ENCODE measurements at places on chromosomes 6 and 20.
A peak's percentile ranks its signal among the peaks of the same experiment; 100 is the strongest.

DNA sequence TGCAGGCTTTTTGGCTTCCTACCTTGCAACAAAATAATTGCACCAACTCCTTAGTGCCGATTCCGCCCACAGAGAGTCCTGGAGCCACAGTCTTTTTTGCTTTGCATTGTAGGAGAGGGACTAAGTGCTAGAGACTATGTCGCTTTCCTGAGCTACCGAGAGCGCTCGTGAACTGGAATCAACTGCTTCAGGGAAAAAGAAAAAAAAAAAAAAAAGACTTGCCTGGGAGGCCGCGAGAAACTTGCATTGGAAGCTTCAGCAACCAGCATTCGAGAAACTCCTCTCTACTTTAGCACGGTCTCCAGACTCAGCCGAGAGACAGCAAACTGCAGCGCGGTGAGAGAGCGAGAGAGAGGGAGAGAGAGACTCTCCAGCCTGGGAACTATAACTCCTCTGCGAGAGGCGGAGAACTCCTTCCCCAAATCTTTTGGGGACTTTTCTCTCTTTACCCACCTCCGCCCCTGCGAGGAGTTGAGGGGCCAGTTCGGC lies 420 bp downstream of the SOX4 start:
- DNase-seq: no peak

GRCh38 chr6:107244082-107244741 lies 128.9 kb upstream of the BEND3 start:
- no peak for DNase-seq

GRCh38 chr20:47466213-47466612 lies 35.5 kb upstream of the NCOA3 start:
- DNase-seq: no peak

- no peak for DNase-seq
Measured at GRCh38 chr6:56850626-56851025, 104.3 kb upstream of the BEND6 start.

- DNase-seq: no peak
Measured at GRCh38 chr6:100454551-100455229, 10.0 kb downstream of the SIM1 start.

- DNase-seq: peak; percentile 86
Measured at GRCh38 chr6:169212897-169213813, 40.5 kb downstream of the THBS2 start.

DNA sequence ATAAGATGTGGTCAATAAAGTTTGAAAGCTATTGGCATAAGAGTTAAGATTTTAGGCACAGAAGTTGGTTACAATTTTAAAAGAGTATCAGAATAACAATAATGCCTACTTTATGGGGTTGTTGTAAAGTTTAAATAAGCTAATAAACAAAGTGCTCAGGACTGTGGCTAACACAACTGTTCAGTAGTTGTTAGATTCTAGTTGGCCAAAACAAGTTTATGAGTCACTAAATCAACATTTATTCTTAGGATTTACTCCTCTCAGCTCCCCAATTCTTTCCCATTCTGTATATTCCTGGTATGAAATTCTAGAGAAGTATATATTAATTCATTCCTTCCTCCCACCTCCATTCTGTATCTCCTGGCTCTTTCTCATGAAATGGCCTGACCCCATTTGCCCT lies 14.5 kb downstream of the RMND1 start:
- DNase-seq: no peak

- peak; percentile 94 for DNase-seq
Measured at GRCh38 chr20:37095599-37096414, at the start of gene RBL1. Gene RBL1, minus strand, starts transcription at chr20:37095997. Its CDS starts 69 bp downstream, at chr20:37095928.

GRCh38 chr20:32832664-32833063 lies 12.9 kb downstream of the MAPRE1 start:
- no peak for DNase-seq

DNA sequence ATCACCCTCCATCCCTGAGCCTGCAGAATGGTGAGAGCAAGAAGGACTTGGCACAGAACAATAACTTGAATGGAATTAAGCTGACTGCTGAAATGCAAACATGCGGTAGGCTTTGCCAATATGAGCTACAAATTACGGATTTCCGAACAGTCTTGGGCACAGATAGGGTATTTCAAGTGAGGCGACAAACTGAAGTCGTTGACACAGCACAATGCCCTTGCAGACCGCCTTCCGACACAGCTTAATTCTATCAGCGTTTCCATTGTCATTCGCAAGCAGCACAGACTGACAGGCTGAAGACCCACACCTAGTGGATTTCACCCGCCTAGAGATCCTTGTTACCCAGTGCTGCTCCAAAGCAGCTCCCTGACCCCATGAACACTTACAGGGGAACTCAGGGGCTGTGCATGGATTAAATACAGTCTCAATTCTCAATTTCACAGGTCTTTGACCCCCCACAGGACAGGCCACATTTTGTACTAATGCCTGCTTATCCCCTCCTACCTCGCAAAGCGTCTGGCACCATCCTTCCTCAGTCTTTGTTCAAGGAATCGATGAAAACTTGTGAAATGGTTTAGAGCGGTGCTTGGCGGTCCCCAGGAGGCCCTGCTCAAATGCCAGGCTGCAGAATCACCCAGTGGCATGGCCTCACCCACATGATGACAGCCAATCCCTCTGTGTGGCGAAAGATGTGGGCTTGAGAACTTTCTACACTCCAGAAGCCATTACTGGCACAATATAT lies 34.6 kb downstream of the RAMACL start:
- no peak for DNase-seq

- DNase-seq: no peak
Measured at GRCh38 chr20:711576-711975, 36.0 kb upstream of the SCRT2 start.

- peak; percentile 36 for DNase-seq
Measured at GRCh38 chr6:98203170-98203806, 631.1 kb upstream of the POU3F2 start.

GRCh38 chr6:8207869-8208191 lies 105.5 kb upstream of the EEF1E1 start:
- no peak for DNase-seq

- no peak for DNase-seq
Measured at GRCh38 chr6:115932481-115932880, 128.2 kb downstream of the FRK start.

DNA sequence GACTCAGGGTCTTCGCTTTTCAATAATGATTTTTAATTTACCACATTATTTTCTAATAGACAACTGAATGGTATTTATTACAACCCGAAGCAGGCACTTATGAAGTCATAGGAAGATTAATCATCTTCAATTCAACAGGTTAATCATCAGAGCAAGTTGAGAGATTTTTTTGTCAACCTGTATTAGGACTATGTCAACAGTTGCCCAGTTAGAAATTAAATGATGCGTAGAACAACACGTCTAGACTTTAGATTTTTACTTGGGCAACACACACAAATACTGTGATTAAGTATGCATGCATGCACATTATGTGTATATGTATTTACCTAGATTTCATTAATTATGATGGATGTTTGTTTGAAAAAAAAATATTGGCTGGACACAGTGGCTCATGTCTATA lies 4.3 kb downstream of the ILRUN start:
- no peak for DNase-seq

DNA sequence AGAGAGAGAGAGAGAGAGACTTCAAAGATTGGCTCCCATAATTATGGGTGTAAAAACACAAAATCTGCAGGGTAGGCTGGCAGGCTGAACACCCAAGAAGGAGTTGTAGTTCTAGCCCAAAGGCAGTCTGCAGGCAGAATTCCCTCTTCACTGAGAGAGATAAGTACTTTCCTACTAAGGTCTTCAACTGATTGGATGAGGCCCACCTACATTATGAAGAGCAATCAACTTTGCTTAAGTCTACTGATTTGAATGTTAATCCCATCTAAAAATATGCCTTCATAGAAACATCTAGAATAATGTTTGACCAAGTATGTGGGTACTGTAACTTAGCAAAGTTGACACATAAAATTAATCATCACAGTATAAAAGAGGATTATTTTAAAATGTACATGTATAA lies 949.7 kb downstream of the HACE1 start:
- DNase-seq: no peak

- no peak for DNase-seq
Measured at GRCh38 chr6:37511910-37512399, 12.3 kb upstream of the CCDC167 start.

DNA sequence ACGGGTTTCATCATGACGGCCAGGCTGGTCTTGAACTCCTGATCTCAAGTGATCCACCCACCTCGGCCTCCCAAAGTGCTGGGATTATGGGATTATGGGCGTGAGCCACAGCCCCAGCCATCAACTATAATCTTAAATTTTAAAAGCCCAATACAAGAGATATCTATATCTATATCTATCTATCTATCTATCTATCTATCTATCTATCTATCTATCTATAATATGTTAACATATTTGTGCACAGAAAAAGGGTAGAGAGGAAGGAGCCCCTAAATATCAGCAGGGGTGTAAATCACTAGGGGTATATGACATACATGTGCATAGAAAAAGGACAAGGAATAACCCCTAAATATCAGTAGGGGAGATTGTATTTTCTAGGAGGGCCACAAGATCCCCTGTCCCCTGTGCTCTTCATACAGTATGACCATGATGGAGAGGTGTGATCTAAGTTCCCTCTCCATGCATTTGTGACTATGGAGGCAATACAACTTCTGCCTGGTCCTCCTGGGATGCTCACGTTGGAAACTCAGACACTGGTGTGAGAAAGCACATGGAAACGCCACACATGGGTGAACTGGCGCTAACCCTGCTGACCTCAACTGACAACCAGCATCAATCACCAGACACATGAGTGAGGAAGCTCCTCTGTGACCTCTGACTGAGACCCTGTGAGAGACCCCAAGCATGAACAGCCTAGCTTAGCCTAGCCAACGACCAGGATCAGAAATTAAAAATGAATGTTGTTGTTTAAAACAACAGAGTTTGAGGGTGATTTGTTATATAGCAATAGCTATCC lies 1.2 kb upstream of the SPATS1 start:
- no peak for DNase-seq

GRCh38 chr6:111072801-111073360 lies 14.4 kb upstream of the SLC16A10 start:
- no peak for DNase-seq

GRCh38 chr6:85561750-85562357 lies 31.8 kb downstream of the SNX14 start:
- DNase-seq: no peak

GRCh38 chr6:211871-212497 lies 80.3 kb upstream of the DUSP22 start:
- no peak for DNase-seq

DNA sequence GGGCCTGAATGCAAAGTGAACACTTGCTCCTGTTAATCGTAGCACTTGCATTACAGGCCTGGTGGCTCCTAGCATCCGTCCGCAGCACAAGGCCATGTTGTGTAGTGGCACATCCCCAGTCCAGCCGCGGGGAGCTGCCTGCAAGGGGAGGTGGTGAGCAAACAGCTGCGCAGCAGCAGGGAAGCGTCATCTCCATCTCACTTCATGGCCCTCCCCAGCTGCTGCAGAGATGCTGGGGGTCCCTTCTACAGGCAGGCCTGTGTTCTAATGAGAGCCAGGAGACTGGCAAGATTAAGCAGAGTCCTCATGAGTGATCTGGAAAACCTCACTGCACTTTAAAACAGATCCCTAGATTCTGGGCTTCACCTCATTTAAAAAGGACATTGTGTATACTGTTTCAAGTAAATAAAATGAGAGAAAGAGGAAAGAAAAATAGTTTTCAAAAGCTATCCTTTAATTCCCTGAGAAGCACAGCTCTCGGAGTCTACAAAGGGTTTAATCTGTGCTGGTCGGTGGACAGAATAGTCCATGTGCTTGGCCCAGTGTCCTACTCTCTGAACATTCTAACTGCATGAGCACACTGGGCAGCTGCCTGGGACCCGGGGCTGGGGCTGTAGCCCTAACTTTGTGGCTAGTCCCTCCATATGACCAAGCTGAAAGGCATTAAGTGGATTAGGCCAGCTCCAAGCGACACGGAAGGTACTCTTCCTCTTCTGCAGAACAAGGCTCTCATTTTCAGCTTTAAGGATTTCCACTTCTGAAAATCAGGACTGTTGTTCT lies 125.8 kb downstream of the LY86 start:
- no peak for DNase-seq

DNA sequence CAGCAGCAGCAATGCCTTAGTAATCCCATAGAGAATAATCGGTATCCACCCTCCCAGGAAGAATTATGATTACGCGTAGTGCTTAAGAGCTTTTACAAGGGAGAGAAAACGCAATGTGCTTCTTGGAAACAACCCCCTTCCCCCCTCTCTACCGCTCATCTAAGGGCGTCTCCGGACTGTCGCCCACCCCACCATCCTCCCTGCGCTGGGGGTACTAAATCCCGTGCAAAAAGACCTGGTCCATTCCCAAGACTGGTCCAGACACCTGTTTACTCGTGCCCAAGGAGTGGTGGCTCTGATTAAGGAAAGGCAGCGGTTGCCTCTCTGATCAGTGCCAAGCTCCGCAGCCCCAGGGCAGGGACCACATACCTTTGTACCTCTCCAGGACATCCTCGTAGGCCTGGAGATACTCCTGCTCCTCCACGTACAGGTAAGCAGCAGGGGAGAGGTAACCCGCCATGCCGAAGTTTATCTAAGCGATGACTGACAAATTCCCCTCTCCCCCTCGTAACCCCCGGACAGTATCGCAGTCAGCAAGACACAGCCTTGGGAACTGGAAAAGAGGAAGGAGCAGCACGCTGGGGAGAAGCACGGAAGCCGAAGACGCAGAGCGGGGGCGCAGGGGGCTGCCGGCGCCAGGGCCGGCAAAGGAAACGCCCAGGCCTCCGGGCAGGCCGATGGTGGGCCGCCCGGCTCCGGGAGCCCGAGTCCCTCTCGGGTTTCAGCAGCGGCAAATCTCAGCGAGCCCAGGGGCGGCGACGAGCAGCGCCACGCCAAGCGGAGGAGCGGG lies 112.0 kb upstream of the BEND6 start:
- DNase-seq: no peak

DNA sequence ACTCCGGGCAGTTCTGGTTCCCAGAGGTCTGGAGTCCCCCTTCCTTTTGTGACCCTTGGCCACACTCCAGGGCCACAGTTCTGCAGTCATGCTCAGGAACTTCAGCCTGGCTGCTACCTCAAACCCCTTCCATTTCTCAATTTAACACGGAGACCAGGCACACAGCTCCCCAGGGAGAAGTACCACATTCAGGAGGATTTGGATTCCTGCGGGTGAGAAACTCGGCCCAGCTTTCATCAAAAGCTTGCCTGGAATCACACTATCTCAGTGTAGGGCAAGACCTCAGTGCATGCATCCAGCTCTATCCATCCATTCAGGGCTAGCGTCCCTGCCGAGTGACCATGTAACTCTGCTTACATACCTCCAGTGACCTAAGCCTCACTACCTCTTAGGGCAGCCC lies 16.8 kb upstream of the IP6K3 start:
- DNase-seq: no peak

GRCh38 chr20:53859684-53860083 lies 210.7 kb downstream of the BCAS1 start:
- no peak for DNase-seq

GRCh38 chr6:75208298-75209183 lies 2.7 kb upstream of the COL12A1 start:
- DNase-seq: peak; percentile 91

GRCh38 chr20:23492292-23492691 lies 1.4 kb downstream of the CST8 start:
- DNase-seq: no peak

Measured in HT-29 (cell line).